ENCODE measurements at places on chromosomes 5 and 9. TPM values are rescaled to one million over a fixed set of nuclear protein-coding genes. Genes with fewer than 3 reads are reported as not detected.

GRCh38 chr9:69961843-69962242, 81.8 kb upstream of the MAMDC2 start:
- no peak overlapping the region for H3K4me3 ChIP-seq
- H3K27ac ChIP-seq, result no peak overlapping the region
- H3K36me3 ChIP-seq, result no peaks in the 10 kb centered on the region
- H3K27me3 ChIP-seq, result peaks cover 18% of the 10 kb centered on the region
- DNase-seq, result no peak

DNA sequence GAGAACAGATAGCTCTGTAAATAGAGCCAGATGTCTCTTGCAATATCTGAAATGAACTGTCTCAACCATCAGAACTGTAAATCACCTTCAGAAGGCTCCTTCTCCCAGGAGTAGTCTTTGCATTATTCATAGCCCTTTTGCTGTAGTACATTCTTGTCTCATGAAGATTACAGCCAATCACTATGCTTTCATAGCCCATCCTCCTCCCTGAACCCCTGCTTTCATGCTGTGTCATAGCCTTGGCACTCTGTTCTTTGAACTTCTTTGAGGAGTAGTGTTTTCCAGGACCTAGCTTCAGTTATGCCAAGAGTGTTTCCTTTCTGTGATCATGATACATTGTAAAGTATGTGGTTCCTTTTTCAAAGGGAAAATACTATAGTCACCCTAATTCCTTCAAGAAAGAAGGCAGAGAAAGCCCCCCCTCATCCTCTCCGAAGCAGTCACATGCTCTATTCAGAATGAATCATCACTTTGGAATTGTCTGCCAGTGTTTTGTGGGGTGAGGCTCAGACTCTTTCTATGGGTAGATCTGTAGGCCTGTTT, 61.1 kb downstream of the GRIA1 start:
- H3K4me3 ChIP-seq, result no peak overlapping the region
- DNase-seq, result no peak

DNA sequence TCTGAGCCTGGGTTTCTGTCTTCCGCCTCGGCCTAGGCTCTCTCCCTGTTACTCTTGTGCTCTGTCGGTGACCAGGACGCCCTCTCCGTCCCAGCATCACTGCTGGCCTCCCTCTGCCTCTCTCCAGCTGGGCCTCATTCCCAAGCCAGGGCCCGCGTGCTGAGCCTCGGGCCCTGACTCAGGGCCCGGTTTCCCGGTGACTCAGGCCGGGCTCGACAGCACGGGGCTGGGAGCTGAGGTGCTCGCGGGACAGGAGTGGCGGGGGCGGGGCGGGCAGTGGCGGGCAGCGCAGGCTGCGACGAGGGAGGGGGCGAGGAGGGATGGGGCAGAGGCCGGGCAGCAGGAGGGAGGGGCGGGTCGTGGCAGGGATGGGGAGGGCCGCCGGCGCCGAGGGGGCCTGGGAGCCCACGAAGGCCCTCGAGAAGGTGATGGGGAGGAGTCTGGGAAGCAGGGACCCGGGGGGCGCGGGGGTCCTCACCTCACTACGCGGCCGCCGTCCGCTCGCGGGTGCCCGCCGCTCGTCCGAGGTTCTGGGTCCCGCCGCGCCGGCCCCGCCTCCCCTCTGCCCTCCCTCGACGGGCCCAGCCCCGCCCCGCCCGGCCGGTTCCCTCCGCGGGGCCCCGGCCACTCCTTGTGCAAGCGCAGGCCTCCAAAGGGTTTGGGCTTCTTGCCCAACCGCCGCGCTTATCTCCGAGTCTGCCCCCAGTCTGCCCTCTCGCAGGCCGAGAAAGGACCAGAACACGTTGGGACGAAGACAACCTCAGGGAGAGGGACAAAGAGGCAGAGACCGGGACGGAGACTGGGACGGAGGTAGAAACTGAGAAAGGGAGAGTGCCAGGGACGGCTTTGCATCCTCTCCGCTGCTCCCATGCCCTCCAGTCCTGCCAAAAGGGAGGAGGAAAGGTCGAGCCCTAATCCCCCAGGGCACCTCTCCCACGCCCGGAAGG, at the start of gene ARAP3:
ARAP3 (minus strand) TSS at position 536 of the 947 bp plus-strand sequence. CDS start 1,744 bp downstream, outside the sequence.
- peaks cover 3% of the 10 kb centered on the region for H3K27me3 ChIP-seq
- DNase-seq, result peak; percentile 26
- H3K36me3 ChIP-seq, result no peaks in the 10 kb centered on the region
- H3K4me3 ChIP-seq, result peak within 1 kb of the TSS; percentile 59

GRCh38 chr5:37921452-37921851, 81.6 kb upstream of the GDNF start:
- H3K4me3 ChIP-seq, result no peak overlapping the region
- no peaks in the 10 kb centered on the region for H3K36me3 ChIP-seq
- DNase-seq, result no peak
- no peaks in the 10 kb centered on the region for H3K27me3 ChIP-seq
- H3K4me1 ChIP-seq, result no peaks in the 10 kb centered on the region

DNA sequence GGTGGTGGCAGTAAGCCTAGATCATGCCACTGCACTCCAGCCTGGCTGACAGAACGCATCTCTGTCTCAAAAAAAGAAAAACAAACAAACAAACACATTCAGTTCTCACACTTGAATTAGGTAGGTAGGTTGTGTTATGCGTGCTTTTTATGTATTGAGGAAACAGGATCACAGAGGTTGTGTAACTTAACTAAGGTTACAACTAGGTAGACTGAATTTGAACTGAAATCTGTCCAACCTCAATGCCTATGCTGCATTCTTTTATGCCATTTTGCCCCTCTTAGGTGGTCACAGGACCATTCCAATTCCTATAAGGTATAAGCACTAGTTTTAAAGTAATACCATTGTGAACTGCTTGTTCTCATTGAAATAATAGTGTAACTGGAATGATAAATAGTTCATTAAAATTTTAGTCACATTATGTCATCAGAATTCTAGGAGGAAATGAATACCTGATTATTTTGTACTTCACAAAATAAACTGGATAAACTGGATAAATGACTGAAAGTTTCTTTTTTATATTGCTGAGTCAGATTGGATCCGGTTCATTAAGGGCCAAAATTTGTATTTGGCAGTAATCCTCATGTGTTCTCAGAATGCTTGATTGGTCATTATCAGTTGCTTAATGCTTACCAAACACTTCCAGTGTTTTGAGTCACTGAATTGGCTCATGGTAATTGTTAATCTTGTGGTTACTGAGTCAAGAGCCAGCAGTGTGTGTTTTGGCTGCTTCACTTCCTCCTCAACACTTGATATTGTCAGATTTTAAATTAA, 7.1 kb downstream of the UBAP1 start:
- no peak for DNase-seq
- peaks cover 11% of the 10 kb centered on the region for H3K36me3 ChIP-seq
- no peak overlapping the region for H3K4me3 ChIP-seq
- H3K4me1 ChIP-seq, result peaks cover 23% of the 10 kb centered on the region
- H3K27ac ChIP-seq, result no peak overlapping the region

GRCh38 chr5:173697931-173698579, 81.6 kb upstream of the BOD1 start:
- no peaks in the 10 kb centered on the region for H3K27me3 ChIP-seq
- no peak overlapping the region for H3K4me3 ChIP-seq
- no peak overlapping the region for H3K27ac ChIP-seq
- DNase-seq, result no peak
- H3K4me1 ChIP-seq, result peaks cover 2% of the 10 kb centered on the region

DNA sequence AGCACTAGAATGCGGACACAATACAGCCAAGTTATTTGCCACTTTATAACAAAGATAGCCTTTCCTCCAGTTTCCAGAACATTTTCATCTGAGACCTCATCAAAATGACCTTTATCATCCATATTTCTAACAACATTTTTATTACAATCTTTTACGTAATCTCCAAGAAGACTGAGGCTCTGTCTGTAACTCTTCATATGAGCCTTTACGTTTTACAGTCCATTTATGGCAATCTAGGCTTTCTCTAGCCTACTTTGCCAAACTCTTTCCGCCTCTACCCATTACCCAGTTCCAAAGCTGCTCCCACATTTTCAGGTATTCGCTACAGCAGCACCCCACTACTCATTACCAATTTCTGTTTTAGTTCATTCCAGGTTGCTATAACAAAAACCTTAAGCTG, 8.2 kb upstream of the SEMA5A start:
- H3K27ac ChIP-seq, result no peak overlapping the region
- H3K4me1 ChIP-seq, result no peaks in the 10 kb centered on the region
- H3K36me3 ChIP-seq, result no peaks in the 10 kb centered on the region
- no peak for DNase-seq

DNA sequence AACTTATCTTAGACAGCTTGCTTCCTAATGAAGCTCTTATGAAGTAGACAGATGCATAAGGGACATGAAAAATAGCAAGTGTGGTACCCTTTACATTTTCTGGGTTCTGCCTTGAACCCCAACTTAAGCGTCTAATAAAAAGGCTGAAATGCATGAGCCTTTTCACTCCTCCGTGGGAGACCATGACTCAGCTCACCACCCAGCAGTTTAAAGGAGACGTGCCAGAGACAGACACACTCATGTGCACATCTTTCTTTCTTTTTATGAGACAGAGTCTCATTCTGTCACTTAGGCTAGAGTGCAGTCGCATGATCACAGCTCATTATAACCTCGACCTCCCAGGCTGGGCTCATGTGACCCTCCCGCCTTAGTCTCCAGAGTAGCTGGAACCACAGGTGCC, 22.3 kb downstream of the CTXN3 start:
- H3K36me3 ChIP-seq, result no peaks in the 10 kb centered on the region
- H3K27ac ChIP-seq, result no peak overlapping the region
- no peak for DNase-seq
- no peak overlapping the region for H3K4me3 ChIP-seq

- H3K27ac ChIP-seq, result no peak within 1 kb of the TSS
- DNase-seq, result no peak
- H3K4me1 ChIP-seq, result no peaks in the 10 kb centered on the region
These were observed at the start of gene CCL28 for GRCh38 chr5:43412156-43412555. CCL28 (minus strand) TSS chr5:43412391; CDS start chr5:43412316, 75 bp downstream.

The CAMK2A gene
- total RNA-seq, result not detected

The ALDH7A1 gene
- 3.6 TPM for total RNA-seq

The C9orf153 gene
- total RNA-seq, result 0.35 TPM

The NELFB gene
- total RNA-seq, result 66.6 TPM

The CKMT2 gene
- total RNA-seq, result not detected

The GPX8 gene
- not detected for total RNA-seq

The INSL6 gene
- not detected for total RNA-seq

All from activated CD4-positive, alpha-beta T cell treated with anti-CD3 and anti-CD28 coated beads, Interleukin-2, amount 10 ng/mL, durations not matched to agents 7 days and 5 days (primary cell).